ENCODE measurements at places on chromosomes 2 and 18.

- DNase-seq, result no peak
Observed at GRCh38 chr2:48265169-48266030, 264.6 kb upstream of the STON1 start.

- DNase-seq, result no peak
Observed at GRCh38 chr18:33020877-33021276, 248.1 kb upstream of the KLHL14 start.

- DNase-seq, result no peak
Observed at GRCh38 chr2:109148117-109148746, 19.2 kb downstream of the SH3RF3 start.

- DNase-seq, result no peak
Observed at GRCh38 chr2:223613017-223613950, 11.1 kb upstream of the SCG2 start.
